ENCODE measurements at places on chromosomes 2 and 18. TPM values are rescaled to one million over a fixed set of nuclear protein-coding genes. Genes with fewer than 3 reads are reported as not detected.

Gene NCKAP5
- total RNA-seq, result 4.1 TPM

Gene ATG4B
- 50.7 TPM for total RNA-seq

Gene MAPRE3
- total RNA-seq, result 17.6 TPM

Gene SERPINB12
- not detected for total RNA-seq

Gene FBXO48
- 0.63 TPM for total RNA-seq

Gene WDCP
- 15.6 TPM for total RNA-seq

Gene DOK6
- total RNA-seq, result not detected

Gene KIAA2012
- 0.25 TPM for total RNA-seq

Gene DNAH7
- 0.24 TPM for total RNA-seq

Gene CFAP65
- not detected for total RNA-seq

Gene STAMBP
- 34.8 TPM for total RNA-seq

Gene MAP2
- total RNA-seq, result 1.6 TPM

Gene STEAP3
- total RNA-seq, result 21.8 TPM

Gene AGXT
- total RNA-seq, result not detected

Gene ADAM23
- 2.6 TPM for total RNA-seq

Gene SPP2
- total RNA-seq, result not detected

Gene RAB6D
- not detected for total RNA-seq

Gene CTAGE1
- total RNA-seq, result 0.18 TPM

Gene BOK
- 43.0 TPM for total RNA-seq

Gene PNPT1
- total RNA-seq, result 31.5 TPM

Gene FAM237A
- total RNA-seq, result not detected

Gene IGFBP5
- total RNA-seq, result 119 TPM

Gene GRP
- total RNA-seq, result not detected

Gene KYNU
- not detected for total RNA-seq

Gene GLI2
- total RNA-seq, result 45.6 TPM

Gene MC4R
- not detected for total RNA-seq

Gene SCN3A
- not detected for total RNA-seq

Gene DGUOK
- 71.5 TPM for total RNA-seq

Gene NT5DC4
- not detected for total RNA-seq

Data from HFFc6 (cell line).